Breast epithelium (tissue), 4 donors: ENCODE measurements at places on chromosomes 5 and 9.

DNA sequence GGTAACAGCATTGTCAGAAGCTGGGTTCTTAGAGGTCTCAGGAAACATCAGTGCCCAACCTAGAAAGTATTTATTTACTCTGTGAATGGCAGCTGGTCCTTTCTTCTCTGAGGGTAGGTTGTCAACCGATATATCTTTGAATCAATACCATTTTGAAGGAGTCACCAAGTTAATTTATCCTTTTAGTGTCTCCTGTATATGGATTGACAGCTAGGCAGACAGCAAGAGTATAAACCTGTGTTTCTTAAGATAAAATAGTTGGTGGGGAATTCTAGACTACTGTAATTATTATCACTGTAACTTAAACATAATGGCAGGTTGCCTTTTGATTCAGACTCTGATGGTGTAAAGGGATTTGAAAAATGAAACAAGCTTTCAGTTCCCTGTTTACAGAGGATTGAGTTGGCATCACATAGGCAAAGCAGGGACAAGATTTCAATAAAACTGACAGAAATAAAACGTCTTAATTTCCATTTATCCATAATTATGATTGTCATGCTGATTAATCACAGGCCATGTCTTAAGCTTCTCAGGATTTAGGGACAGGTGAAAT lies 190.8 kb upstream of the HAPLN1 start:
- no peaks in the 10 kb centered on the region for H3K36me3 ChIP-seq
- H3K27me3 ChIP-seq = no peaks in the 10 kb centered on the region
- no peak overlapping the region for H3K4me3 ChIP-seq
- no peak for DNase-seq
- no peak overlapping the region for H3K27ac ChIP-seq
- H3K4me1 ChIP-seq = no peaks in the 10 kb centered on the region

DNA sequence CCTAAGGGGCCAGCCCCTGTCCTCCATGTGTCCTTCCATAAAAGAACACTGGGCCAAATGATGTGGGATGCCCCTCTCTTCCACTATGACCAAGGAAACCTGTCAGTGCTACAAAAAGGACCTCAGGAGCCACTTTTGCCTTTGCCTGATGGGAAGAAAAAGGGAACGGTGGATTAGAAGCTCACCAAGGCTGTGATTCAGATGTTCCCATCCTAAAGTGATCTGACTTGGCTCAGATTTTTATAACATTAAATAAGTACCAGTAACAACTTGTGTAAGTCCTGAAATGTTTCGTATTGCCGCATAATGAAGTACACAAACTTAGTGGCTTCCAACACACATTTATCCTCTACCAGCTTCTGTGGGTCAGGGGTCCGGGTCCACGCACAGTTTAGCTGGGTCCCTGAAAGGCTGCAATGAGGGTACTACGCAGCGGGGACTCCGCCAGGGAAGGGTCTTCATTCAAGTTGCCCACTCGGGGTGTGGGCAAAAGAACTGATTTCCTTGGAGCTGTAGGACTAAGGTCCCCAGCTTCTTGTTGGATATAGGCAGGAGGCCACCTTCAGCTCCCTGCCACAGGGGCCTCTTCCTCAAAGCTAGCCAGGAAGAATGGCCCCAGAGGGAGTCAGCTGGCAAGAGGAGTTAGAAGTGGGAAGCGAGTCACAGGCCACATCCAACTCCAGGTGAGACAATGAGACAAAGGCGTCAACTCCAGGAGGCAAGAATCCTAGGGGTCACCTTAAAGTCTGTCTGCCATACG lies 60.4 kb downstream of the RAPGEF1 start:
- H3K36me3 ChIP-seq = no peaks in the 10 kb centered on the region
- no peak for DNase-seq
- H3K4me1 ChIP-seq = peaks cover 35% of the 10 kb centered on the region

DNA sequence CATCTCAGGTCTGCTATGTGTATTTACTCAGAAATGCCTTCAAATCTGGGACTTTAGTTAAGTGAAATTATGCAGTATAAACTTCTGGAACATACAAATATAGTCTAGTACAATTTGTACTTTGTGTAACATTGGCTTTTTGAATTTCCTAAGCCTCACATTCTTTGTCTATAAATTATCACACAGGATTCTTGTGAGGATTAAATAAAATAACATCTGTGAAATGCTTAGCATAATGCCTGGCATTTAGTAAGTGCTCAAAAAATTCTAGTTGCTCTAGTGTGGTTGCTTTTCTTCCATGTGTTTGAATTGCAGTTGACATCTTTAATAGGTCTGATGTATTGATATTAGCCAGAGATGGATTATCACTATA lies 2.6 kb downstream of the HMMR start:
- DNase-seq = no peak
- peaks cover 5% of the 10 kb centered on the region for H3K4me1 ChIP-seq
- H3K27ac ChIP-seq = no peak overlapping the region

- H3K4me1 ChIP-seq = no peaks in the 10 kb centered on the region
- no peak overlapping the region for H3K4me3 ChIP-seq
- no peak for DNase-seq
- no peaks in the 10 kb centered on the region for H3K27me3 ChIP-seq
Observed at GRCh38 chr9:109560470-109561132, 62.5 kb upstream of the PTPN3 start.

- no peaks in the 10 kb centered on the region for H3K36me3 ChIP-seq
- H3K27me3 ChIP-seq = peaks cover 84% of the 10 kb centered on the region
Observed at GRCh38 chr9:137138722-137139467, at the start of gene GRIN1. Gene GRIN1 (plus strand): TSS chr9:137139154. CDS start chr9:137139487, 333 bp downstream.

GRCh38 chr5:31916327-31916726 lies 257.8 kb downstream of the GOLPH3 start:
- no peak for DNase-seq
- no peaks in the 10 kb centered on the region for H3K27me3 ChIP-seq
- no peaks in the 10 kb centered on the region for H3K4me1 ChIP-seq
- no peak overlapping the region for H3K4me3 ChIP-seq

DNA sequence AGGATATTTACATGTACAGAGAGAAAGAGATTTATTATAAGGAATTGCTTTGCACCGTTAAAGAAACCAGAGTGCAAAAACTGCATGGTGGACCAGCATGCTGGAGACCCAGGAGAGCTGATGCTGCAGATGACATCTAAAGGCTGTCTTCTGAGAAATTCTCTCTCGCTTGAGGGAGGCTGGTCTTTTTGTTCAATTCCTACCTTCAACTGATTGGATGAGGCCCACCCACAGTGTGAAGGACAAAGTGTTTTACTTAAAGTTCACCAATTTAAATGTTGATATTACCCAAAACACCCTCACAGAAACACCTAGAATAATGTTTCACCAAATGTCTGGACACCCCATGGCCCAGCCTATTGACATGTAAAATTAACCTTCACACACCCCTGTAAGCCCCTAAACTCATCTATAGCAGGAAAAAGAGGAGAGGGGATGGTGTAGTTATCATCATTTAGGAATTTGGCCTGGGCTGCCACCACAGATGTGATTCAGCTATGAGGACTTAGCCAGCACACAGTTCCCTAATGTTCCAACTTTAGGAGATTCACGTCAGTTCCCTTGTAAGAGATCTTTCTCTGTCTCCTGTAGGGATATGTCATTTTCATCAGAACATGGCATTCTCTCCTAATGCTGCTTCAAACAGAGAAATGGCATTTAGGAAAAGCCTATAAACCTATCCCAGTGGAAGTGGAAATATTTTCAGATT lies 358.2 kb upstream of the TLE4 start:
- no peaks in the 10 kb centered on the region for H3K27me3 ChIP-seq
- no peak for DNase-seq
- no peaks in the 10 kb centered on the region for H3K36me3 ChIP-seq

GRCh38 chr9:33151007-33151557 lies 16.1 kb downstream of the B4GALT1 start:
- H3K4me1 ChIP-seq = no peaks in the 10 kb centered on the region
- no peaks in the 10 kb centered on the region for H3K27me3 ChIP-seq
- DNase-seq = no peak
- no peaks in the 10 kb centered on the region for H3K36me3 ChIP-seq

GRCh38 chr5:33067291-33067690 lies 356.2 kb downstream of the NPR3 start:
- H3K4me1 ChIP-seq = no peaks in the 10 kb centered on the region
- no peak overlapping the region for H3K27ac ChIP-seq
- H3K4me3 ChIP-seq = no peak overlapping the region
- DNase-seq = no peak
- H3K27me3 ChIP-seq = no peaks in the 10 kb centered on the region

DNA sequence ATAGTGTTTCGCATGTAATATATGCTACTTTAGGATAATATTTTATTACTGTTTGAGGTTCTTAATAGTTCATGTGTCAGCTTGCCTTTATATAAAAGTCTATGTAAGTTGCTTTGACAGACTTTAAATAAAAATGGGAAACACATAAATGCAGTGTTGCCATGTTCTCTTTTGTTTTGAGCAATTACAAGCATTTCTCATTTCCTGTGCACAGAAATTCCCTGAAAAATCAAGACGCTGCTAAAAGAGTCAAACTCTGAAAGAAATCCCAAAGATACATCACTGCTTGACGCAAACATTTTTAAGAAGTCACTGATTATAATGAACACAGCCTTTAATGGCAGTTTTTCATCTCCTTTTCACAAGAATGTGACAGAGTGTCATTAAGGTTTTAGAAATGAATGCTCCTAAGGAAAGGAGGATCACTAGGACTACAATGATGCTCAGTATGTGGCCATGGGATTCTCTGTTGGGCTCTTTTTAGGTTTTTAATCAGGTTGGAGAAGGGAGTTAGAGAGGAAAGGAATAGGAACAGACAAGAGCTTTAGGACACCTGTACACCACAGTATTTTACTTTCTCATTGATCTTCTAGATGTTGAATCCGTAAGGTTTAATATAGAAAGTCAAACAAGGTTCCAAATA lies 29.4 kb downstream of the ZCCHC7 start:
- no peak for DNase-seq
- H3K36me3 ChIP-seq = no peaks in the 10 kb centered on the region
- no peaks in the 10 kb centered on the region for H3K27me3 ChIP-seq
- H3K4me1 ChIP-seq = no peaks in the 10 kb centered on the region

GRCh38 chr9:96199006-96199405 lies 103.0 kb downstream of the HSD17B3 start:
- H3K4me3 ChIP-seq = no peak overlapping the region
- no peaks in the 10 kb centered on the region for H3K4me1 ChIP-seq
- H3K36me3 ChIP-seq = no peaks in the 10 kb centered on the region
- no peaks in the 10 kb centered on the region for H3K27me3 ChIP-seq
- DNase-seq = no peak

DNA sequence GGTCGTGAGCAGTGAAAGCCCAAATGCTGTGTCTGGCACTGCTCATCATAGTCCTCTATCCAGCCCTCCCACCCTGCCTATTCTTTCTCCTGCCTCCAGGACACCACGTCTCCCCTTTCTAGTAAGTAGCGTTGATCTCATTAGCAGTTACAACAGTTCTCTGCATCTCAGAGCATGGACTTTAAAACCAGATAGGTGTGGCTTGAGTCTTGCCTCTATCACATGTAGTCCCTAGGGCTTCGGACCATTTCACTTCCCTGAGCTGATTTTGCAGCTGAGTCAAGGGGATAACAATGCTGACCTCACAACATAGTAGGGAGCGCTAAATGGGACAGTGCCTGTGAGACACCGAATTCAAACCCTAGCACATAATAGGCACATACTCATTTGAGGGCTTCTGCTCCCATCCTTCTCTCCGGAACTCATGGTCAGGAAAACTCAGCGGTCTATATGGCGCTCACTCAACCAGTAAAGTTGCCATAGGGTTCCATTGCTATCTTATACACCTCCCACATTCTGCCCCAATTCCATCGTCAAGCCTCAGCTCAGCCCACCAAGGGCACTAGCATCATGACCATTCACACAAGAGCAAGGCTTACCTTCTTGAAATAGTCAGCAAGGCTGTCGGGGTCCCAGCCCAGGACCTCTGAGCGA lies 515 bp downstream of the LCP2 start:
- H3K27ac ChIP-seq = peak overlapping the region; percentile 50
- no peaks in the 10 kb centered on the region for H3K4me1 ChIP-seq
- no peaks in the 10 kb centered on the region for H3K36me3 ChIP-seq
- peak overlapping the region; percentile 47 for H3K4me3 ChIP-seq
- DNase-seq = no peak
- no peaks in the 10 kb centered on the region for H3K27me3 ChIP-seq

DNA sequence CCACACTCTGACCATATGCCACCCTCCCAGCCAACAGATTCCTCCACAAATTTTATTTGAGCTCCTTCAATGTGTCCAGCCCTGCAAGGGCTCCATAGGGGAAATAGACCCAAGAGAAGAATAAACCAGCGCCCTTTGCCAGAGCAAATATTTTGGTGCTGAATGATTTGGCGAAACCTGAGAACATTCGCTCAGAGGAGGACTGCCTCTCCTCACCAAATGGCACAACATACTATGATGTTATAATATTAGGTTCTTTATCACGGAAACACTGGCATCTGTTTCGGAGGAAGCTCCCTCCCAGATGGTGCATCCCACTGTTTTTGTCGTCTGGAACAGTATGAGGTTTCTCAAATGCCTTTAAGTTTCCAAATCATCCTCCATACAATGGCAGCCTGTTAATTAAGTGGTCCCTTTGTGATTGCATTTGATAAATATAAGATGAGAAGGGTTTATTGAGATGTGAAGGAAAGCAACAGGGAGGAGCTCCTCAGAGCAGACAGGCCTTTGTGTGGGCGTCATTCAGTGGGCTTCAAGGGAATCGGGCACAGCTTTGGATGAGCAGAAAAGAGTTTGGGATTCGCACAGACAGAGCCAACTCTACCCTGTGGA lies 139.1 kb upstream of the ADRA1B start:
- H3K27me3 ChIP-seq = no peaks in the 10 kb centered on the region
- H3K36me3 ChIP-seq = no peaks in the 10 kb centered on the region
- DNase-seq = no peak
- no peak overlapping the region for H3K27ac ChIP-seq
- no peak overlapping the region for H3K4me3 ChIP-seq

- H3K27ac ChIP-seq = no peak overlapping the region
- no peaks in the 10 kb centered on the region for H3K27me3 ChIP-seq
- DNase-seq = no peak
Observed at GRCh38 chr9:114813717-114814418, 8.0 kb upstream of the TNFSF15 start.

GRCh38 chr9:38442473-38443096 lies 18.3 kb upstream of the IGFBPL1 start:
- H3K4me1 ChIP-seq = no peaks in the 10 kb centered on the region
- no peak overlapping the region for H3K27ac ChIP-seq
- H3K27me3 ChIP-seq = no peaks in the 10 kb centered on the region
- no peak overlapping the region for H3K4me3 ChIP-seq
- no peak for DNase-seq
- H3K36me3 ChIP-seq = no peaks in the 10 kb centered on the region

DNA sequence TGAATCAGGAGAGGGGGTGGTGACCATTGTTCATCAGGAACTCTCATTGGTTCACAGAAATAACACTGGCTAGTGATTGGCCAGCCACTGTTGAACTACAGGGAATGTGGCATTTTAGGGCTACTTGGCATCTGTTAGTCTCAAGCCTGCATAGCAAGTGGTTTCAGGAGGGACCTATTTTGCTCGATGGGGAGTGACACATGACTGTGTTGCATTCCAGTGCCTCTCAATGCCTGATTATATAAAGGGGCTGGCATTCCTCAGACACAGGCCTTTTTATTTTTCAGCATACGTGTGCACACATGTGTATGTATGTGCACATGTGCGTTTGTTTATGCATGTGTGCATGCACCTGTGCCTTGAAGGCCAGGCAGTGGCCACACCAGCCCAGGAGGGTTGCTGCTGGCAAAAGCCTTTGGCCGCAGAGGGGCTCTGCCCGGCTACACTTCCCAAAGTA lies 23.2 kb downstream of the FGD3 start:
- H3K4me3 ChIP-seq = no peak overlapping the region
- H3K36me3 ChIP-seq = no peaks in the 10 kb centered on the region
- no peak for DNase-seq
- H3K4me1 ChIP-seq = no peaks in the 10 kb centered on the region
- no peaks in the 10 kb centered on the region for H3K27me3 ChIP-seq
